WTC11 (cell line): ENCODE measurements at places on chromosomes 6 and 20. TPM values are rescaled to one million over a fixed set of nuclear protein-coding genes. Genes with fewer than 3 reads are reported as not detected.

DNA sequence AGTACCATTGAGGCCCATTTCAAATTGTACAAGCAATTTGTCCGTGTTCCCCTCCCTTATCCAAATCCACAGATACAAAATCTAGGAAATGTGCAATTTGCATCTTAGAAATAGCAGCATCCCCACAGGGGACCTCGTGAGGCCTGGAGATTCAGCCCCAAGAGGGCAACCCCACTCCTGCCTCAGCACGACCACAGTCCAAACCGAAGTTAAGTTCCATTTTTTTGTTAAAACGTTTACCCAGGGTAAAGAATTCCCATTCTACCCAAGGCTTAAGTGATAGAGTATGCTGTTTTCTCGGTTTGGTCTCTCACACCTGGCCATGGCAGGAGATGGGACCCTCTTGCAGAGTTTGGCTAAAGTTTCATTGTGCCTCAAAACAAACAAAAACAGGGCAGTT lies 41.2 kb downstream of the PLCG1 start:
- DNase-seq: no peak

GRCh38 chr6:14921878-14922671 lies 323.8 kb upstream of the JARID2 start:
- DNase-seq: peak; percentile 42

- DNase-seq: no peak
These were observed 155.5 kb upstream of the RPS6KA2 start for GRCh38 chr6:166782520-166782919.

DNA sequence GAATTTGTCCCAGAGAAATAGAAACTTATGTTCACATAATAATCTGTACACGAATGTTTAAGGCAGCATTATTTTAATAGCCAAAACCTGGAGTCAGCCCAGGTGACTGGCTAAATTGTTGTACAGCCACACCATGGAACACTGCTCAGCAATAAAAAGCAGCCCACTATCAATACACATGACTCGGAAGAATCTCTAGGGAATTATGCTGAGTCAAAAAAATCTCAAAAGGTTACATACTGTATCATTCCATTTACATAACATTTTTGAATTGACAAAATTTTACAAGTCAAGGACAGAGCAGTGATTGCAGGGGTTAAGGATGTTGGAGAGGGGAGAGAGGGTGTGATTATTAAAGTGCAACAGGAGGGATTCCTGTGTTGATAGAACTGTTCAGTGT lies 163.4 kb downstream of the UBE3D start:
- no peak for DNase-seq

- DNase-seq: no peak
These were observed 78.4 kb downstream of the RNF144B start for GRCh38 chr6:18465410-18466154.

GRCh38 chr6:149227796-149228195 lies 89.7 kb upstream of the TAB2 start:
- DNase-seq: no peak

DNA sequence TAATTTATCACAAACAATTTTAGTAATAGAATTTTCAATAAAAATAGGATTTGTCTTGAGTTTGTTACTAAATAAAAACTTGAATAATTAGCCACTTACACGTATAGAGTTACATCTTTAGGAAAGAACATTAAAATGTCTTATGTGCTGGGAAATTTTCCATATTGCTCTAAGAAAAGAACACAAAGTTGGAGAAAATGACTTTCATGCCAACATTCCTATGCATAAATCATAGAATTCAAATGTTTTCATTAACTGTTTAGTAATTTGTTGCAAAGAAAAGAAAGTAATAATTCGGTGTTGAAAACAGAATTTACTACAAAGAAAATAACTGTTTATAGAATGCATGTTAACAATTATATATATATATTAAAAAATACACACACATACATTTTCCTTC lies 4.7 kb upstream of the TBC1D32 start:
- DNase-seq: no peak

GRCh38 chr20:49397525-49397924 lies 84.9 kb downstream of the KCNB1 start:
- DNase-seq: no peak

DNA sequence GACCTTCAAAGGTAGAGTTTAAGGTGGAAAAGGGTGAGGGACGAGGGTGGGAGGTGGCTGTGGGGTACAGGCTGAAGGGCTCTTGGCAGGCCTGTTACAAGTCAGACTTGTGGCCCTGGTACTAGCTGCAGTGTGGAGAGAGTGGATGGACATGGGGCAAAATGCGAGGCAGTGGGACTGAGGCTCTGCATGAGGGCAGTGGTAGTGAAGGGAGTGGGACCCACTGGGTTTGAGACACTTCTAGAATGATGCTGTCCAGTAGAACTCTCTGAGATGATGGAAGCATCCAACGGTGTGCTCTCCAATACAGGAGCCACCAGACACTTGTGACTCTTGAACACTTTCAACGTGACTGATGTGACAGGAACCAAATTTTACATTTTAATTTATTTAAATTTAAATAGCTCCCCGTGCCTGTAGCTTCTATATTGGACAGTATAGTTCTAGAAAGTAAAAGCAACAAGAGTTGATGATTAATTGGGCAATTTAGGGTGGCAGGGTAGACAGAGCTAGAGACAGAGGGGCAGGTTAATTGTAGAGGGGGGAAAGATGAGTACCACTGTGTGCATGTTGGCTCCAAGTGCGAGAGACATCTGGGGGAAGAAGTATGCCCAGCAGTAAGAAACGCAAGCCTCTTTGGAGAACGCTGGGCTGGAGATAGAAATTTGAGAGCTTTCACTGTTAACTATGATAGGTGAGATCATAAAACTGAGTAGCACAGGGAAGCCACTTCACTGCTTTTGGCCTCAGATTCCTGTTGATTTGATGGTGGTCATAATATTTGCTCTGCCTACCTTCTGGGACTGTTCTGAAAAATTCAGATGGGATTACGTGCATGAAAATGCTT lies 77.5 kb downstream of the TXNDC5 start:
- DNase-seq: no peak

- DNase-seq: no peak
These were observed 12.9 kb upstream of the HIVEP1 start for GRCh38 chr6:11999246-11999645.

DNA sequence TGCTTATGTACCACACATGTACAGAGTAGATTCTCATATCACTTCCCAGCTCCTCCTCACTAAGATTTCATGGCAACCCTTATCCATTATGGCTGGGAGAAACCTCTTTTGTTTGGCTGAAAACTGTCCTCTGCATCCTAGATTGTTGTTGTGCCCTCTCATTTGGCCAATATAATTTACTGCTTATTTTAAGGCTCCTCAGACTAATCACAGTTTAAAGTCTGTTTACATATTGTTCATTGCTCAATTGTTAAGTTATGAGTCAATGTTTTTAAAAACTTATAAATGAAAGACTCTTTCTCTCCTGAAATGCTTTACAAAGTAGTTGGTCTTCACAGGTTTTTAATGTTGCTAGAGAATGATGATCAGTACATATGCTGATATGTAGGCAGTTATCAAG lies 57.3 kb downstream of the FAM83B start:
- DNase-seq: no peak

- no peak for DNase-seq
These were observed 95.0 kb downstream of the QRSL1 start for GRCh38 chr6:106724337-106724736.

DNA sequence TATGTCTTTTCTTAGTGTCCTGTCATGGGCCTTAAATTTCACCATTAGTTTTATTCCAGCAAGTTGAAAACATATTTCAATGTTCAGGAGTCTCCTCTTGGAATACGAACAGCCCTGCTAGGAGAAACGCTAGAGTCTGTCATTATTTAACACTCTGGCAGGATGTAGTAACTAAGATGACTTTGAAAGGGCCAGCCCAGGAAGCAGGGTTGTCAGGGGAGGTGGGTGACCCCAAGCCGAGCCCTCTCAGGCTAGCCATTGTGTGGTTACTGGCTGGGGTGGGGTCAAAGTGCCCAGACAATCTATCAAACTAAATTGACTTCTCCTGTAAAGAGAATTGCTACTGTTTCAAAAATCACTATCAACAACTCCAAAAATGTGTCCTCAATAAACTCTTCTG lies 67.8 kb downstream of the LY86 start:
- no peak for DNase-seq

DNA sequence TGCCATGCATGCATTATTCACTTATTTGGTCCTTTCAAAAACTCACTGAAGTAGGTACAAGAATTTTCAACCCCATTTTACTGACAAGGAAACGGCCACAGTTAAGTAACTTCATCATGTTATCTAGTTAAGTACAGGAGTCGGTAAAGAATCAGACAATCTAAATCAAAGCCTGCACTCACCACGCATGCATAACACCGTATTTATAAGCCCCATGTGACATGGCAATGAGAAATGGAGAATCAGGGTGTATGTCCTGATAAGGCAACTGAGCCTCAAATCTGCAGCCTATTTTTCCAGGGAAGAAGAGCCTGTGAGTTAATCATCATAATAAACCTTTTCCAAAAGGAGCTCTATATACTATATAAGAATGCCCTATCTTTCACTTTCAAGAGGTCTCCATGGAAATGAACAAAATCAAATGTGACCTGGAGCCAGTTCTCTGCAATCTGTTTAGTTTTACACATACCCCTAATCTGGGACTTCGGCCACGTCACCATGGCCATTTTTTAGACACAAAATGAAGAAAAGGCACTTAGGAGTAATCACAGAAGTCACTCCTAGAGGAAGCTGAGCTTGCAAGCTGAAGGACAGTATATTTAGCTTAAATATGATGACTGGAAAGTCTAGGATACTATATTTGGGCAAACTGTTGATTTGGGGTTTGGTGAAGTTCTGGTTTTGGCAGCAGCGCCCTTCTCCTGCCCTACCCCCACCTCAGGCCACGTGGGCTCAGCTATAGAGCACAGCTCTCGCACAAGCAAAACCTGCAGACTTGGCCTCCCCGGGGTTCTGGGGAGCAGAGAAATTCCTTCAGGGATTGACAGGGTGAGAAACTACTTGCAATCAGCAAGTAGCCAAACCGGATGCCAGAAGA lies 19.2 kb downstream of the TRAM2 start:
- peak; percentile 52 for DNase-seq

- peak; percentile 13 for DNase-seq
These were observed 678.6 kb upstream of the CITED2 start for GRCh38 chr6:140052736-140053729.

DNA sequence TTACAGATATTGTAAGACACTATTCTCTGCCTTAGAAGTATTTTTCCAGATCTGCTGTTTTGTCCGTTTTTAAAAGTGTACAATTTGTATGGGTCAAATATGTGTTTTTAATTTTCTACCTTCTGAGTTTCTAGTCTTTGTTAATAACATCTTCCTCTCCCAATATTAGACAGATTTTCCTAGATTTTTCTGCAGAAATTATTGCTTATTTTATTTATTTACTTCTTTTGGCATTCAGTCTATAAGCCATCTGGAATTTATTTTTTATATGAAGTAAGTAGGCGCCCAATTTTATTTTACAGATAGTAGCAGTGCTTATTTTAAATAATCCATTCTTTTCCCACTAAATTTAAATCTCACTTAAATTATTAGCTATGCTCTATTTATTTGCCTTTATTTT lies 103.1 kb upstream of the PLEKHG1 start:
- no peak for DNase-seq

DNA sequence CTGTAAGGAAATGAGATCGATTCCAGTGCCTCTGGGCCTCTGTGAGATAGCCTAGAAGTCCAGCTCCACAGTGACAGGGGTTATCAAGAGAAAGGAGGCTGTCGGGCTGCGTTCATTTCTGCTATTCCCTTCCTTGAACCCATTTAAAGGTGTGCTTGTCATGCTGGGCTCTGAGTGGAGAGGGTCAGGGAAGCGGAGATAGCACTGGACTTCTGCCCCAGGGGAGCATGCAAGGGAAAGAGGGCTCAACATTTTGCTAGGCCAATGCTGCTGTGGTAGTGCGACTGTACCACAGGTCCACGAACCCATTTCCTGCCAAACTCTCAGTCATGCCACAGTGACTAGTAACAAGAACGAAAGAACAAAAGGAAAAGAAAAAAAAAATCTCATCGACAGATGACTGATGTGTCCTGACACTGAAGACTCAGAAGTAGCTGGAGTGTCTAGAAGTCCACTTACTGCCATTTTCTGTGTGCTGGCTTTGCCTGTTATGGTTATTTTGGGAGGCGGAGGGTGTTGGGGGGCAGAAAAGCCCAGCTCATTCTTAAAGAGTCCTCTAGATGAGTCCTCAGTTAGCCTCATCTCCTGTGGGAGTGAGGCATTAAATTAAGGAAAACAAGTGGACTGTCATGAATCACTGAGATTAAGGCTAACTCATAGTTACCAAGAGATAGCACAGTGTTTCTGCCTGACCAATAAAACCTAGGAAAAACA lies 8.1 kb downstream of the NEDD9 start:
- no peak for DNase-seq

GRCh38 chr6:16412982-16413381 lies 174.6 kb downstream of the GMPR start:
- no peak for DNase-seq

GRCh38 chr20:42996141-42996540 lies 193.6 kb downstream of the PTPRT start:
- no peak for DNase-seq

- peak; percentile 70 for DNase-seq
These were observed 496 bp downstream of the GRM4 start for GRCh38 chr6:34145161-34146020.

DNA sequence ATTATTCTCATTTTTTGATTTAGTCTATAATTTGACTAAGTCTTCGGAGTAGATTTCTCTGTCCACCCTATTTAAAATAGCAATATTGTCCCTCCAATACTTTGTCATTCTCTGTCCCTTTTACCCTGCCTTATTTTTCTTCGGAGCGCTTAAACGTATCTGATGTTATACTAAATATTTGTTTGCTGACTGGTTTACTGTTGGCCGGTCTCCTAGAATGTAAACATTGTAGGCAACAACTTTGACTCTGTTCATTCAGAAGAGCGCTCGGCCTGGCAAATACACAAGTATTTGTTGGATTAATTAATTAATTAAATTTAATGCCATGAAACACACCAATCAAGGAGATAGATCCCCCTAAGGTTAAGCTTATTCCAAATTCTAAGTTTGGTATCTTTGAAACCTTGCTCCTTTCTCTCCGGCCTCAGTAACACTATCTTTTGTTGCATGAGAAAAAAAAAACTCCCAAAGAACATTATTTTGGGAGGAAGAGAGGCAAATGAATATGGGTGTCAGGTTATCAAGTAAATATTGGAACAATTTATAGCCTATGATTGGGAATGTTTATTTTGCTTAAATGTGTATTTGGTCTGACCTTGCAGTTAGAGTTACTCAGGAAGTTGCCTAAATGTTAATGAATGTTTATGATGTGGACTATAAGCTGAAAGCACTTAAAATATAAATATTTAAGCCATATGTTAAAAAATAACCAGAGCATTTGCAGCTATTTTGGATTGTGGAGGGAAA lies 231.1 kb downstream of the SOX4 start:
- no peak for DNase-seq

OXT gene
- total RNA-seq: not detected in 3 replicates

FILIP1 gene
- total RNA-seq: 2.9 to 5.6 TPM (median 5.1 TPM) in 3 replicates

TNFRSF6B gene
- total RNA-seq: not detected in 3 replicates

PTCRA gene
- total RNA-seq: not detected in 3 replicates

ALDH5A1 gene
- total RNA-seq: 5.1 to 6.7 TPM (median 5.5 TPM) in 3 replicates

GFOD1 gene
- 5.2 to 8.5 TPM (median 5.8 TPM) in 3 replicates for total RNA-seq

GSTA2 gene
- 0.14 TPM in 1 of 3 replicates, not detected in the others for total RNA-seq

NKAPL gene
- 0.26 to 0.46 TPM (median 0.41 TPM) in 3 replicates for total RNA-seq

CALHM5 gene
- 0.07 to 0.11 TPM (median 0.09 TPM) in 3 replicates for total RNA-seq

PSORS1C1 gene
- total RNA-seq: 0.11 to 0.66 TPM (median 0.34 TPM) in 3 replicates

ISM1 gene
- 0.52 to 0.85 TPM (median 0.62 TPM) in 3 replicates for total RNA-seq

WFDC6 gene
- total RNA-seq: not detected in 3 replicates

AVP gene
- 0.32 to 0.50 TPM (median 0.34 TPM) in 3 replicates for total RNA-seq

TSHZ2 gene
- 0.20 to 0.60 TPM (median 0.23 TPM) in 3 replicates for total RNA-seq

TAAR8 gene
- not detected in 3 replicates for total RNA-seq

RBPJL gene
- 0.78 to 0.85 TPM (median 0.80 TPM) in 3 replicates for total RNA-seq

NKAIN4 gene
- total RNA-seq: 7.2 to 11.0 TPM (median 9.6 TPM) in 3 replicates

SPATA25 gene
- total RNA-seq: 3.3 to 4.5 TPM (median 3.7 TPM) in 3 replicates

NT5E gene
- 0.62 to 0.94 TPM (median 0.81 TPM) in 3 replicates for total RNA-seq

LCA5 gene
- 3.6 to 4.2 TPM (median 3.8 TPM) in 3 replicates for total RNA-seq
